Kidney epithelial cell (primary cell): ENCODE measurements at places on chromosomes 7 and 10. TPM values are rescaled to one million over a fixed set of nuclear protein-coding genes. Genes with fewer than 3 reads are reported as not detected.

- no peak for DNase-seq
Observed at GRCh38 chr7:32206987-32207386, 136.8 kb upstream of the PDE1C start.

GRCh38 chr7:151678227-151678604 lies 158.5 kb upstream of the RHEB start:
- no peak for DNase-seq

DNA sequence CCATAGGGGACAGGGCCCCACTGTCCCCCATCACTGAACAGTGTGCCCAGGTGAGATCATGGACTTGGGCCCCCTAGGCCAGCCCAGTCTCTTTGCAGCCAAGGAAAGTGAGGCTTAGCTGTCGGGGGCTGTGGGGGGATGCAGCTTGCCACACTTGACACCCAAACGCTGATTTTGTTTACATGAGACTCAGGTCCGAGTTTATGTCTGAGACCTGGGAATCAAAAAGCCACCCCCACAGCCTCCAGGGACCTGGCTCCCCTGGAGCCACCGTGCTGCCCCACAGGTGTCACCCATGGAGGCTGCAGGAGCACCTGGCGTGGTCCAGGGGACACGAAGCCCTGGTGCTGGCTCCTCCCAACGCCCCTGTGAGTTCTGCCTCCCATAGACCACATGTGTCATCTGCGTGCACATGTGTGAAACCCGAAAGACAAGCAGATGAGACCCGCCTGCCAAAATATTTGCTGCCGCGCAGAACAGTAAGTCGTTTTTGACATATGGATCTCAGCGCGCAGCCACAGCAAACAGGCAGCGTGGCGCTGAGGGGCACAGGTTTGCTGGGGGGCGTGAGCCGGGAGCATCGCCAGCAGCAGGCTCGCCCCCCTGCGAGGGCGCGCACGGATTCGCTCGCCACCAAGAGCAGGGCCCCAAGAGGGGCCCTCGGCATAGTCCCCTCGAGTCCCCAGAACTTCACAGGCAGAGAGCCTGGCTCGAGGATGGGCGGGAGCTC lies 112.3 kb downstream of the LHPP start:
- DNase-seq = no peak

GRCh38 chr7:30828591-30828990 lies 57.4 kb downstream of the MINDY4 start:
- DNase-seq = no peak

- DNase-seq = no peak
Observed at GRCh38 chr10:74743401-74743800, 83.0 kb upstream of the KAT6B start.

- no peak for DNase-seq
Observed at GRCh38 chr7:19118636-19119371, 1.4 kb upstream of the TWIST1 start.

DNA sequence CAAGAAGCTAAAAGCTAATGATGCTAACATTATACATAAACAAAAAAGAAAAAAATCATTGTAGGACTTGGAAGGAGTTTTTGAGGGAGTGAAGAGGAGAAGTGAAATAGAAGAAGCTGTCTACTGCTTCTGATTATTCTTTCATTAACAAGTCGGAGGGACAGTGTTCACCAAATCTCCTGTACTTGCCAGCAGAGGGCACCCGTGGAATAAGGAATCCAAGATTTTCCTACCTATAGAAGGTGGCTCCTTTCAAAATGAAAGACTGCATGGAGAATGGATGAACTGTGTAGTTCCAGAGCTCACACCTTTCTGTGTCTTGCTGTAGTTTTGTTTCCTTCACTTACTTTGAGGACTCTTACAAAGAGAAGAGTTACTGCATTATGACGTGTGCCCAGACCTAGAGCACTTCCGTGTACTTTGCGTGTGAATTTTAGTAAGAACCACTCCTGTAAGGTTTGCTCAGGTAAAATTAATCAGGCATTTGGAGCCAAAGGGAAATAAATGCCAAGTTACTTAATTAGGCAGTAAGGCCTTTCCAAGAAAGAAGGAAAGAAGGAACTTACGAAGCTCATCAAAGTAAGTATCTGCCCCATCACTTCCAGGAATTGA lies 145.1 kb downstream of the SEMA3D start:
- peak; percentile 23 for DNase-seq

DNA sequence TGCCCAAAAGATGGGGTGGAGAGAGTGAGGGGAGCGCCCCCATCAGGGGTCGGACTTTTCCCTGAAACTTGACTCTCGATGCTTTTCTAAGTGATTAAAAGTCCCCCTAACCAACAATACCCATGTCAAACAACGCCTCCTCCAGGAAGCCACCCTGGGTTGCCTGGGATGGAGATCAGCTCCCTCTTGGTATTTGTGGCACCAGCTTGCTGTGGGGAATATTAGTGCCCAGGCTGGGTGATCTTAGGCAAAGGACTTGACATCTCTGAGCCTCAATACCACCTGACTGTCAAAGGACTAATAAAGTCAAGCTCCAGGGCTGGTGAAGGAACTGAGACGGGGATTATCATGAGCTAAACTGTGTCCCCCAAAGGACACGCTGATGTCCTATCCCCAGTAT lies 18.2 kb upstream of the ELFN1 start:
- no peak for DNase-seq

GRCh38 chr10:120516426-120516825 lies 59.4 kb downstream of the PLPP4 start:
- no peak for DNase-seq

DNA sequence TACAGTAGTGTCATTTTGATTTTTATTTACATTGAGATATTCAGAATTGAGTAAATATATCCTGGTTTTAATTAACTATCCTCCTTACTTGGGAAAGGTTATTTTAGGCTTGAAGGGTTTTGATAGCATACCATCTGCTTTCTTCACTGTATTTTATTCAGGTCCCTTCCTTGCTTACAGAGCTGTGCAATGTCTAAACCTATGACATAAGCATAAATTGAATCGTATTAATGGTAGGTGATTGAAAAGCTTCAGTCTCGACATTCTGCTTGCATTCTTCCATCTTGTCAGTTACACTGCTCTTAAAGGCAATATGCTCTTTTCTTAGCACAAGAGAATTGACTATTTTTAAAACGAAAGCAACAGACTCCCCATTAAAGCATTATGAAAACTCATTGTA lies 102.5 kb downstream of the ARID5B start:
- DNase-seq = no peak

GRCh38 chr7:44268671-44269070 lies 56.7 kb downstream of the CAMK2B start:
- DNase-seq = no peak

DNA sequence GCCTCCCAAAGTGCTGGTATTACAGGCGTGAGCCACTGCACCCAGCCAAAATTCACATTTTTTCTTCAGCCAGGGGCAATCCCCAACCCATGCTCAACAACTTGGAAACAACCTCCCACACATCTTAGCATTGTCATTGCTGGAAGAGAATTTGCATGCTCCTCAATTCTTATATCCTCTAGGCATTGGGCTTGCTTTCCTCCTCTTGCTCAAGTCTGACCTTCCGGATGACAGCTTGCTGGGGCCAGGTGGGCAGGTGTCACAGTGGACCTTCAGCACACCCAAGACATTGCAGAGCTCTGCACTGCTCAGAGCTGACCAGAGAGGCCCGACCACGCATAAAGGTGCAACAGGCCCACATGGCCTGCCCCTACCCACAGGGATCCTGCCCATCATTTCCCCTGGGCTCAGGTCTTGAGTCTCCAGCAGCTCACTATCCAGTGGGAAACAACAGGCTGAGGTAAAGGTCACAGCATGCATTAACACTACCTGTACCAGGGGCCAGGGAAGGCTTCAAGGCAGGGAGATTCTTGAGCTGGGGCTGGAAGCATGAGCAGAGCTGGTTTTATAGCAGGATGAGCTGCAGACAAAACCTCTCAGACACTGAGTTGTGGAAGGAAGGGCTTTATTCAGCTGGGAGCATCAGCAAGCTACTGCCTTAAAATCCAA lies 6.8 kb upstream of the GPR15LG start:
- no peak for DNase-seq

DNA sequence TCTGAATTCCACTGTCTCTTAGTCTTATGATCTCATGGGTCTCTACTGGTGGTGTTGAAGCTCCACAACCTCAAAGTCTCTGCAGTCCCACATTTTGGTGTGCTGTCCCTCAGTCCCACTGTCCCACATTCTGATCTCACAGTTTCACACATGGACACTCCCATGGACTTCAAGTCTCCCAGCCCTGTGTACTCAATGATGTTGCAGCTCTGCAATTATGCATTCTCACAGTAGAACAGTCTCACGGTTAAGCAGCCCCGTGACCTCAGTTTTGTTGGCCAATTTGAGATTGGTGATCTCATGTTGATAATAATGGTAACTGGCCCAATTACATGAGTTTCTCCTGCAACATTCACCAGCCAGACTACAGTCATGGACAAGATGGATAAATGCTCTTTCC lies 109.4 kb downstream of the ODAD2 start:
- no peak for DNase-seq

GRCh38 chr7:38452681-38453108 lies 178.5 kb downstream of the AMPH start:
- DNase-seq = no peak

GRCh38 chr7:56062382-56062781 lies 1.7 kb upstream of the SUMF2 start:
- DNase-seq = no peak

RNF32 gene
- 0.62 and 0.75 TPM in 2 replicates for total RNA-seq

CPEB3 gene
- 1.2 and 1.3 TPM in 2 replicates for total RNA-seq

GPR85 gene
- total RNA-seq = 0.42 TPM in 1 of 2 replicates, not detected in the other

BMPER gene
- total RNA-seq = 0.04 and 0.14 TPM in 2 replicates

LIPK gene
- not detected in 2 replicates for total RNA-seq

STEAP2 gene
- total RNA-seq = 5.2 and 16.4 TPM in 2 replicates

TRIL gene
- total RNA-seq = 0.75 and 1.3 TPM in 2 replicates

KLF14 gene
- 0.07 TPM in 1 of 2 replicates, not detected in the other for total RNA-seq

IL6 gene
- total RNA-seq = 8.5 and 16.2 TPM in 2 replicates

REPIN1 gene
- total RNA-seq = 144 and 150 TPM in 2 replicates

GPR26 gene
- 0.55 and 0.71 TPM in 2 replicates for total RNA-seq

PRF1 gene
- total RNA-seq = not detected in 2 replicates
